Activated CD8-positive, alpha-beta memory T cell treated with anti-CD3 and anti-CD28 coated beads for 1 hour (primary cell): ENCODE measurements at places on chromosomes 11 and 22.

GRCh38 chr11:94747146-94747545, 21.0 kb upstream of the AMOTL1 start:
- DNase-seq: no peak

DNA sequence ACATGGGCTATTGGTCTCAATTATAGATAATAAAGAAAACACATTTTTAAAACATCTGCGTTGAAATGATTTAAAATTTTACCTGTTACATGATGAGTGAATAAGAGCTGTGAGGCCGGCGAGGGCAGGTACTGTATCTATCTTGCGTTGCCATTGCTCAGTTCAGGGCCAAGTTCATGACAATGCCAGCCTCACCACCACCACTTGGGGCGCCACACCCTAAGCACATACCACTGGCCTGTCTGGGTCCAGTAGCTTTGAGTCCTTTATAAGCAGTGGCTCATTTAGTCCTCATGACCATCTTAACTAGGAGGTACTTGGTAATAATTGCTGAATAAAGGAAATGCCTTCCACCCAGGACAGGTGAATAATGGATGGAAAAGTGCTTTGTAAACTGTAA, 14.5 kb upstream of the MB start:
- DNase-seq: no peak

DNA sequence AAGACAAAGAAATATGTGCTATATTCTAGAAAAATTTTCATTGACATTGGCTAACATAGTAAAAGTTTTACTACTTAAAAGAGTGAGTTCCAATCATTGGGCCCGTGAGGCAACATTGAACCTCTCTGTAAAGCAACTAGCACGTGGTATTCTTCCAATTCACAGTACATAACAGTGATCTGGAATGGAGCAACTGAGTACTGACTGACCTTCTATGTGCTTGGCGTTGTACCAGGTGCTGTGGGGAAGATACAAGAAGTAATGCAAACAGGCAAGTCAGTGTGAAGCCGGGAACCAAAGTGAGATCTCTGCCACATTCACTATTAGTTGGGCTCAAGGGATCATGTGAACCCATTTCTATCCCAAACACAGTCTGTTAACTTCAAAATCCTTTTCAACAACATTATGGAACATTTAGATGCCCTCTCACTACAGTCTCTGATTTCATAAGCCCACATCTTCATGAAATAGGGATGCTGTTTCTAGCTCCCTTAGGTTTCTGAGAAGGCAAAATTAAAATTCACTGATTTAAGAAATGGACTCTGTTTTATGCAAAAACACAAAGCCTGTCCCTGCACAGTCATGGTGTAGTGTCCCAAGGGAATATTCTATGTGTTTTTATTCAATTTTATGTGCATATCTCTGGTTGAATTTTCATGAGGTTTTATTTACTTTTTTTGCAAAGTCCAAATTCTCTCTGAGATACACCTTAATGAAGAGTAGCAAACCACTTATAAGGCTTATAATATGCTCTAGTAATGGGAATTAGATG, 61.8 kb upstream of the NCAM1 start:
- DNase-seq: no peak

DNA sequence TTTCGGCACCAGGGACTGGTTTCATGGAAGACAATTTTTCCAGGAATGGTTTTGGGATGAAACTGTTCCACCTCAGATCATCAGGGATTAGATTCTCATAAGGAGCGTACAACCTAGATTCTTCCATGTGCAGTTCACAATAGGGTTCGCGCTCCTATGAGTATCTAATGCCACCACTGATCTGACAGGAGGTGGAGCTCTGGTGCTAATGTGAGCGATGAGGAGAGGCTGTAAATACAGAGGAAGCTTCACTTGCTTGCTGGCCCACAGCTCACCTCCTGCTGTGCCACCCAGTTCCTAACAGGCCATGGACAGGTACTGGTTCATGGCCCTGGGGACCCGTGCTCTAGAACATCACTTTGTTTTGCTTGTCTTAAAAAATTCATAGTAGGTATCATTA, 41.8 kb upstream of the AMPD3 start:
- DNase-seq: peak; percentile 19

DNA sequence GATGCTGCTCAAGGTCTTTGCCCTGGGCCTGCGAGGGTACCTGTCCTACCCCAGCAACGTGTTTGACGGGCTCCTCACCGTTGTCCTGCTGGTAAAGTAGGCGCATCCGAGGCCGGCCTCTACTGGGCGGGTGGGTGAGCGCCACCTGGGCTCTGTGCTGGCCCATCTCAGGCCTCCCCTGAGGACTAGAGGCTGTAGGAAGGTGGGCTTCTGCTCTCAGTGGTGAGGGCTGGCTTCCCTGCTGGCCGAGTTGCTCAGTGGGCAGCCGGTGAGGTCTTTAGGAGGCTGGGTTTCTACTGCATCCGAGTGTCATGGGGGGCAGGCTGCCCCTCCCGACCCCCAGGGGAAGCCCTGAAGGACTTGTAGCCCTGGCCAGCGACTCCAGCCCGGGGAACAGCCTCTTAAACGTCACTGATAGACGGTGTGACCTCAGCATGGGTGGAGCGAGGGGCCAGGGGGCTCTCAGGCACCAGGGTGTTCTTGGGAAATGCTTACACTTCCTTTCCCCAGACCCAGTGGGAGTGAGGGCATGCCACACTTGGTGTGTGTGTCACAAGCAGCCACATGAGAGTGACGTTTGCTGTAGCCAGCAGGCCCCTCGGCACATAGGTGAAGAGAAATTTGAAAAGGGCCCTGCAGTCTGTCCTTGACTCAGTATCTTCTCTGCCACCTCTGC, 30.3 kb downstream of the TPCN2 start:
- no peak for DNase-seq

DNA sequence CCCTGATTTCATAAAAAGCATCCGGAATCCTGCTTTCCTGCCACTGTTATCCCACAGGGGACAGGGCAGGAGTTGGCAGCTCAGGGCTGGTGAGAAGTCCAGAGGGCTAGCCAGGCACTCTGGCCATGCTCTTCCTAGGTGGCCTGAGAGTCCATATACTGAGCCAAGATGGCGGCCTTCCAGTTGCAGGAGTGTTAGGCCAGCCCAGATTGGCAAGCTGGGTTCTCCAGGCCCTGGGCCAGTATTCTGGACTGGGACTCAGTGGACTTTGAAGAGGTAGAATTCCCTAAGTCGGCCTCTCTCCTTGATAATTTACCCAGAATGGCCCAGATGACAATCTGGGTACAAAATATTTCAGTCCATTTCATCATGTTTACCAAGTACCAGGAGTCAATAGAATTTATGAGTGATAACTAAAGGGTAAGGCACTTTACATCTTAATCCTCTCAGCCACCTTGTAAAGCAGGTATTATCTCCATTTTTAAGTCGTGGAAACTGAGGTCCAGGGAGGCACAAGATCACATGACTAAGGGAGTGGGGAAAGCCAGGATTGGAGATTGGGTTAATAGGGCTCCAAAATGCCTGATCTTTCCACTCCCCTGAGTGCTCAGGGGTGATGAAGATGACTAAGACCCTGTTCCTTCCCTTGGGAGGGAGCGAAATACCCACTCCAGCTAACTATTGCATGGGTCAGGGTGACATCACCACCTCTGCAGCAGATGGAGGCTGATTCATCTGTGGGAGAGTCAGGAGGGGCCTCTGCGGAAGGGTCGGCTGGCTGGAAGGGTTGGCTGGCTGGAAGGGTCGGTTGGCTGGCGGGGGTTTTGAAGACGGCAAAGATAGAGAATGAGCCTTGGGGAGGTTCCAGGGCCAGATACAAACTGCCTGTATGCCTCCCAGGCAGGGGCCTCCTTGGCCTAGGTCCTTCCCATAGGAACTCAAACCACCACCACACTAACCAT, 1.2 kb upstream of the MICALL1 start:
- DNase-seq: no peak

DNA sequence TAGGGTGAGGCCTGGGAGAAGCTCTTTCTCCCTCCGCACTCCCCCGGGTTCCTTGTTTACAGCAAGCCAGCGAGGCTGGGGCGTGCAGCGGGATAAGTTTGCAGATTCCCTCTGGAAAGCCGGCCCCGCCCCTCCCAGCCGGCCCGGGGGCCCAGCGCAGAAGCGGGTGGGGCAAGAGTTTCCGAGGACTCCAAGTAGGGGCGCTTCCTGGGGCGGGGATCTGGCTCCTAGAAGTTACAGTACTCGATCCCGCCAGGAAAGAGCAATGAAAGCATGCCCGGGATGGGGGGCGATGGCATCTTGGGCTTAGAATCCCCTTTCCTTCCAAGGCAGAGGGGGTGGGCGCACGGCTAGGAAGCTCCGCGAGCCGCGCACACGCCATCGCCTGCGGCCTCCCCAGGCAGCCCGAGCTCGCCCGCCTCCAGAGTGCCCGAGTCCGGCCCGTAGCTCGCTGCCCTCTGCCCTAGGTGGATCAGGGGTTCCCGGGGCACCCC, 385 bp downstream of the TST start:
- no peak for DNase-seq

DNA sequence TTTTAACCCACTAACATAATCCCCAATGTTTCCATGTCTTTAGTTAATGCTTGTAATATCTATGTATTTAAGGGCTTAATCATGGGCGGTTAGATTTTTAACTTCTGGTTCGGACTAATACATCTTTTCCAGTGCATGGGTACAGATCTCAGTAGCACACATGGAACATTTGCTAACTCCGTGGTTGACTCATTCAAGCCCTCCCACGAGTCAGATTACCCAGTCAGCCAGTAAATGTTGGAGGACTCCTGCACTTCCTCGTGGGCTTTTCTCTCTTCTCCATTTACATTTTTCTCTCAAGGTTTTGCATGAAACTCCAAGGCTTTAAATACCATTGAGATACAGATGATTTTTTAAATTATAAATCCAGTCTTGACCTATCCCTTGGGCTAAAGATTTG, 313.9 kb downstream of the ST3GAL4 start:
- DNase-seq: no peak

DNA sequence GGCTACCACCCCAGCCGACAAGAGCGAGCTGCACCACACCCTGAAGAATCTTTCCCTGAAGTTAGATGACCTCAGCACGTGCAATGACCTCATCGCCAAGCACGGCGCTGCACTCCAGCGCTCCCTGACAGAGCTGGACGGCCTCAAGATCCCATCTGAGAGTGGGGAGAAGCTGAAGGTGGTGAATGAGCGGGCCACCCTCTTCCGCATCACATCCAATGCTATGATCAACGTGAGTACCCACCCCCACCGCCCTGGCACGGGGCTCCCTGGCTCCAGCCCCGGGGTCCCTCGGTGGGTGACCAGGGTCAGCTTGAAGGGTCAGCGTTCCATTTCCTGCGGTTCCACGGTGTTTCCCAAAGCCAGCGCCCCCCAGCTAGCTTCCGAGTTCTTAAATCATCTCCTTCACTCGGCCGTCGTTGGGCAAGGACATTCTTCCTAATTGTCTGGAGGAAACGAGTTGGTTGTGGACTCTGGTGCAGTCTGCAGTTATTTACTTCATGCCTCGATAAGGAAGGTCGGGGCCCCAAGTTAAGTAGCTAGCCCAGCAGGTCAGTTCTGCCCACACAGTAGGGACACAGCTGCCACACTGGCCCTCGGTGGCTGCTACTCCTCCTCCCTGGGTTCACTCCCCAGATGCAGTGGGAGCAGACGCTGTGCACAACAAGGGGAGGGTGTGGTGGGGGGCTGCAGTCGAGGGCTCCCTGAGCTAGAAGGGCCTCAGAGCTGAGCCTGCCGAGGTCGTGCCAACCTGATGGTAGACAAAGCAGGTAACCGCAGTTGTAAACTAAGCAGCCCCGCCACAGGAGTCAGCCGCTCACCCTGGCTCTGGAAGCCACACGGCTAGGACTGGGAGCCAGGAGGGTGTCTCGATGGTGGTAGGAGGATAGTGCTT, 97.9 kb downstream of the MORC2 start:
- DNase-seq: no peak

- DNase-seq: no peak
Observed at GRCh38 chr11:131688048-131688693, 317.8 kb downstream of the NTM start.

- DNase-seq: no peak
Observed at GRCh38 chr11:20353829-20354434, 9.6 kb upstream of the HTATIP2 start.

GRCh38 chr11:22670830-22671229, 4.4 kb downstream of the GAS2 start:
- no peak for DNase-seq

- no peak for DNase-seq
Observed at GRCh38 chr22:46893281-46894020, 131.0 kb downstream of the TBC1D22A start.

- DNase-seq: no peak
Observed at GRCh38 chr11:44899959-44900358, 50.7 kb downstream of the TP53I11 start.

- peak; percentile 62 for DNase-seq
Observed at GRCh38 chr11:78187366-78188285, 800 bp downstream of the KCTD21 start.

- DNase-seq: no peak
Observed at GRCh38 chr11:7558046-7558445, 44.2 kb downstream of the PPFIBP2 start.

GRCh38 chr11:101583251-101584128, at the start of gene TRPC6:
TSS of gene TRPC6 (minus strand) at chr11:101584007. CDS start at chr11:101583503, 504 bp downstream.
- no peak for DNase-seq

GRCh38 chr11:70733327-70734325, 335.3 kb downstream of the CTTN start:
- no peak for DNase-seq

DNA sequence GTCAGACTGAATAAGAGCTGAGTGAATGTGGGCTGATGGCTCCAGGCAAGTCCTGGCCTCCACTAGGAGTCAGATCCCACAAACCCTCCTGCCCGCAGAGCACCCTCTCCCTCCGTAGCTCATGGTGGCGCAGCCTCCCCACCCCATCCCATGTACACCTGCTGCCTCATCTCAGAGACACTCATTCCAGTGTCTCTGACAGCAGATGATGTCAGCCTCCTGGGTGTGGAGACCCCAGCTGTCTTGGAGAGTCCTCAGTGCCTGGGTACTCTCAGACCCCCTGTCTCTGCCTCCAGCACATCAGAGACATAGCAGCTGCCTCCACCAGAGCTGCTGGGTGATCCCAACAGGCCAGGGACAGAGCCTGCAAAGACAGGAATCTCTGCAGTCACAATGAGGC, 9.5 kb downstream of the IGLL5 start:
- DNase-seq: no peak

DNA sequence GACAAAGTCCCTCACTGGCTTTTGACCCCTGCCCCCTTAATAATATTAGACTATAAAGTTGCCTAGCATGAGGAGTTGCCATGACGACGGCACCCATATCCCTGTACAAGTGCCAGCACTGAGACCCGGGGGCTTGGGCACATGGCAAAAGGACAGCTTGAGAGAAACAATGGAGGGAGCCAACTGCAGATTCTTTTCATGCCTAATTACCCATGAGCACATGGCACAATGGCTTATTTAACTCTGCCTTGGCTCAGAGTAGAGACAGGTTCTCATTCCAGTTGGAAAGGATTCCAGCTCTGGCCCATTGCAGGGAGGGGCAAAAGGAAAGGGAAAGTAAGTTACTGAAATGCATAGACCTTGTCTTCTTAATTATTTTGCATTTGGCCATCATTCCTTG, 261.2 kb upstream of the UBASH3B start:
- no peak for DNase-seq
